ENCODE measurements at places on chromosomes 4 and X.
A peak's percentile ranks its signal among the peaks of the same experiment; 100 is the strongest.

DNA sequence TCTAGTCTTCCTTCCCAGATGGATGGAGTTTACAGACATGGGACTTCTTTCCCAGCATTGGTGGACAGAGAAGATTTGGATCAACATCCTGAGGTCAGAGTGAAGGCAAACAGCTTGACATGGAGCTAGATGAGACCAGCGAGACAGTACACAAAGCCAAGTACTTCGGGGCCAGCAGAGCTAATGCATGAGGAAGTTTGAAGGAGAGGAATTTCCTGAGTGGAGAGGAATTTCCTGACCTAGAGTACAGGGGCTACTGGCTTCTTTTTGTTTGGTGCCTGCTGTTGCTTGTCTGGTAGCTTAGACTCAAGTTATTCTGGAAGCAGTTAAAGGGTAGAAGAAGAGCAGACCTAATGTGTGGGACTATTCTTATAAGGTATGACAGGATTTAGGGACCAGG lies 69.1 kb upstream of the EOLA2 start:
- no peak for DNase-seq

GRCh38 chr4:113524096-113524495 lies 237.4 kb downstream of the CAMK2D start:
- peak; percentile 16 for DNase-seq

GRCh38 chr4:37999000-37999716 lies 39.0 kb downstream of the PTTG2 start:
- no peak for DNase-seq

DNA sequence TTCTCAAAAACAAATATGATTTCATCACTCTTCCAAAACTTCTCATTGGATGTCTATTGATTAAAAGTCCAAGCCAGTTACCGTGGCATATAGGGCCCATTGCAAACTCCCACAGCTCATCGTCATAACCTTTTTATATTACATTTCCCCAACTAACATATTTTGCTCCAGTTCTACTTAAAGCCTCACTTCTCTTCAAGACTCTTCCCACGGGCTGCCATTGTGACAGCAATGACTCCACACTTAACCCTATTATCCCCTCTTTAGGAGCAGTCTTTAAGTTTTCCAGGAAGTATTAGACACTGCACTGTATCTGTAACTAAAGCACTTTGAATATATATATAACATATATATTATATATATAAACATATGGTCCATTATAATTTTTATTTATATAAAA lies 44.5 kb downstream of the DTHD1 start:
- no peak for DNase-seq

- no peak for DNase-seq
Measured at GRCh38 chr4:86035688-86036087, 324.2 kb downstream of the MAPK10 start.

DNA sequence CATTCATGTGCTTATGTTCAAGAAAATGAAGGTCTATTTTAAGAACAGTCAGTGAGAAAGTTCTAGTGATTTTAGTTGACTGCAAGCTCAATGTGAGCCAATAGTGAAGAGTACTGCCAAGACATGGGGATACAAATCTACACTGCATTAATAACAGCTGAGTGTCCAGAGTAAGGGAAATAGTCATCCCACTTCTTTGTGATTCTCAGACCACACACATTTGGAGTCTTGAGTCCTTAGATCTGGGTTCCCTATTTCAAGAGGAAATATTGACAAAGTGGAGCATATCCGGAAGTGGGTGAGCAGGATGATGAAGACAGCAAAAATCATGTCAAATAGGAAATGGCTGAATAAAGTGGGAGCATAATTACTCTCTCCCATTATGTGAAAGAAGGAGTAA lies 171.1 kb downstream of the LARP7 start:
- DNase-seq = no peak

GRCh38 chrX:7108030-7108429 lies 39.5 kb upstream of the STS start:
- no peak for DNase-seq
